ENCODE measurements at places on chromosomes 6 and 20.
A peak's percentile ranks its signal among the peaks of the same experiment; 100 is the strongest.

- no peak for DNase-seq
Observed at GRCh38 chr6:153989989-153990388, 49.1 kb upstream of the OPRM1 start.

DNA sequence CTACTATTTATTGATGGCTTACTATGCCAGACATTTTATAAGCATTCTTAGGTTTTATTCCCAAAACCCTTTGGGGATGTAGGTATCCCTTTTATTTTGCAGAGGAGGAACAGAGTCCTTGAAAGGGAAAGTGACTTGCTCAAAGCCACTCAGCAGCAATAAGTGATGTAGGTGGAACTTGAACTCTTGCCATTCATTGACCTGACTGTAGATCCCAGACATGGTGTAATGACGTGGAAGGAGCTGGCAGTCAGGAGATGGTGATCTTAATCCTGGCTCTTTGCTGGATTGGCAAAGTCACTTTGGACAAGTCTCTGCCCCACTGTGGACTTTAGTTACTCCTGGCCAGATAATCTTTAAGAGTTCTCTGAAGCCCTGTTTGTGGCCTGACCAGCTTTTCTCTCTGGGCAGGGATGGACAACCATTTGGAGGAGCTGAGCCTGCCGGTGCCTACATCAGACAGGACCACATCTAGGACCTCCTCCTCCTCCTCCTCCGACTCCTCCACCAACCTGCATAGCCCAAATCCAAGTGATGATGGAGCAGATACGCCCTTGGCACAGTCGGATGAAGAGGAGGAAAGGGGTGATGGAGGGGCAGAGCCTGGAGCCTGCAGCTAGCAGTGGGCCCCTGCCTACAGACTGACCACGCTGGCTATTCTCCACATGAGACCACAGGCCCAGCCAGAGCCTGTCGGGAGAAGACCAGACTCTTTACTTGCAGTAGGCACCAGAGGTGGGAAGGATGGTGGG, 1.6 kb downstream of the DBNDD2 start:
- no peak for DNase-seq

DNA sequence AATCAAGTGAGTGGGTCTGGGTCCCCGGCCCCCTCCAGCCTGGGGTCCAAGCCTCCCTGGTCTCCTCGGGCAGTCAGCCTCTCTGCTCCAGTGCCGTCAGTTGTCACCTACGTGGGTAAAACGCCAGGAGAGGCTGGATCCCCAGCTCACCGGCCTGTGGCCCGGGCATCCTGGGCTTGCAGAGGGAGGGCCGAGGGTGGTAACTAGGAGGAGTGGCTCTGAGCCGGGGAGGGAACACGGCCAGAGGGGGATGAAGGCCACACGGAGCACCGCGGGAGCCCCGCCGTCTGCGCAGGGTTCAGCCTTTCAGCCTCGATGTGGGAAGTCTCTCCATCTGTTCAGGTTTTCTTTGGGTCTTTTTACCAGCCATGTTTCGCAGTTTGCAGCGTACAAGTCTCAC, 29.5 kb upstream of the BHLHE23 start:
- DNase-seq: peak; percentile 14

- no peak for DNase-seq
Observed at GRCh38 chr20:36519012-36519719, 22.2 kb upstream of the MYL9 start.

Measured in C1 segment of cervical spinal cord (tissue), 14 donors.